ENCODE measurements at places on chromosomes 7 and 10. TPM values are rescaled to one million over a fixed set of nuclear protein-coding genes. Genes with fewer than 3 reads are reported as not detected.

DNA sequence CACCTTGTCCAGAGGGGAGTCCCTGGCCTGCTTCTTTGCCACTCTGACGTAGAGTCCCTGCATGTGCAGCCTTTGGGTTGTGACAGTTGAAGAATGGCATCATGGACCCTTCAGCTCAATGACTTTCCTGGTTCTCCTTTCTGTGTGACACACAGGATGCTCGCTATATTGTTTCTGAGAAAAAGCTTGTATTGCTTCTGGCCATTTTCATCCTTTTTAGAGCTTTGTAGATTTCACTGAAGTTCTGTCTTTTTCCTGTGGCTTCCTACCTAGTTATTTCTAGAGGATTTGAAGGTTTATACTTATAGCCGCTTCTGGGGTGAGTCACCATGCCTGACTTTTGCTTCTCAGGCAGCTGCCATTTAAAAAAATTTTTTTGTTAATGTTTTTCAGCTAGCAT is 27.0 kb downstream of the SND1 start:
- no peak overlapping the region for H3K4me3 ChIP-seq
- H3K4me1 ChIP-seq, result peaks cover 20% of the 10 kb centered on the region
- H3K27me3 ChIP-seq, result no peaks in the 10 kb centered on the region
- DNase-seq, result no peak
- peaks cover 59% of the 10 kb centered on the region for H3K36me3 ChIP-seq
- no peak overlapping the region for H3K27ac ChIP-seq

DNA sequence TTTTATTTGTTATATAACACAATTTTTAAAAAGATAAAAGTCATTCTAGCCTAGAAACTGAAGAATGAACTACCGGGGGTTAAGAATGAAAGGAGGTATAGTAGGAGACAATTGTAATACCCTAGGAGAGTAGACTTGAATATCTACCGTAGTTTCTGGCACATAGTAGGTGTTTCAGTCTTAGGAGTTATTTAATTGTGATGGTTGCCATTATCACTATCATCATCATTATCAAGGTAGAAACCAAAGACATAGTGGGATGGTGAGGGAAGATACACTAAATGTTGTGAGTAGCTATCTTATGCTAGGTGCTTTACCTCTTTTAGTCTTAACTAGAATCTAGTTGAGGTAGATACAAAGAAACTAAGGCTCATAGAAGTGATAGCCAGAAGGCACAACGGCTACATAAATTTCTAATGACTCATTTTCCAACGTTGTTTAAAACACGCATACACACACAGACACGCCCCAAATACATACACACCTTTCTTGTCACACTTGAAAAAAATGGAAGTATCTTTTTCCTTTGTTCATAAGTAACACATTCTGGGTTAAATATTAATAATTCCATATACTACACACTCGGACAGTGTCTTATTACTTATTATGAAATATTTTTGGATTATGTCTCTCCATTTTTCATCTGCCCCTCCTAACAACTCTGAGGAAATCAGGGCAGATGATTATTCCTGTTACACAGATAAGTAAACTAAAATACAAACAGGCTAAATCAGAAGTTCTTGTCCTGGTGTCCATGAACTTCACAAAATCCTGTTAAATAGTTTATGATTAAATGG is 2.0 kb upstream of the ANLN start:
- no peaks in the 10 kb centered on the region for H3K36me3 ChIP-seq
- peak overlapping the region; percentile 61 for H3K27ac ChIP-seq
- peaks cover 11% of the 10 kb centered on the region for H3K4me1 ChIP-seq

DNA sequence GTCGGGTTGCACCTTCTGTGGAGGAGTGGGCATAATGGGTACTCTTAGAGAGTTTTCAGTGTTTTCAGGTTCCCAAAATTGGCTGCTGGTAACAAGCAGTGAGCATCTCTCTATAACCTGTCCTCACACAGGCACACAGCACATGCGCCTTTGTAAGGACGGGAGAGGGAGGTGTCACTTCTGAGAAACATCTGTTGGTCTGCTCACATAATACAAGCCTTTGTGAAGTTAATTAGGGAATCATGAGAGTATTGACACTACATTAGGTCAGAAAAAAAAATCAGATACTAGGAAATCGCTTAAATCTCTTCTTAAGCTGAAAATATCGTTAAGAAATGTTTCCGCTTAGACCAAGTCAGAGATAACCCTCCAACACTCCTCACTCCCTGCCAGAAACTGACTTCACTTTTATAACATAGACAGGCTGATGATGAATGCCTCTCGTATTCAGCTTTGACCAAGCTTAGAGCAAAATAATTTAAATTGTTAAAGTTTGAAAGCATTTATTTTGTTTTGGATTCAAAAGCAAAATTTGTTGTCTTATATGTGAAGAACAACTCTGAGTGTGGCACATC is 769.7 kb downstream of the TNS3 start:
- peaks cover 11% of the 10 kb centered on the region for H3K4me1 ChIP-seq
- no peak overlapping the region for H3K27ac ChIP-seq
- H3K4me3 ChIP-seq, result no peak overlapping the region
- H3K27me3 ChIP-seq, result no peaks in the 10 kb centered on the region
- no peaks in the 10 kb centered on the region for H3K36me3 ChIP-seq

GRCh38 chr7:139897422-139898090 is 68.5 kb downstream of the TBXAS1 start:
- DNase-seq, result no peak
- no peaks in the 10 kb centered on the region for H3K36me3 ChIP-seq
- H3K27ac ChIP-seq, result no peak overlapping the region
- peaks cover 8% of the 10 kb centered on the region for H3K4me1 ChIP-seq
- H3K27me3 ChIP-seq, result peaks cover 15% of the 10 kb centered on the region

- no peaks in the 10 kb centered on the region for H3K36me3 ChIP-seq
- H3K4me3 ChIP-seq, result no peak overlapping the region
- no peak for DNase-seq
- H3K27me3 ChIP-seq, result peaks cover 14% of the 10 kb centered on the region
- H3K4me1 ChIP-seq, result no peaks in the 10 kb centered on the region
Measured at GRCh38 chr10:1230592-1231275, 174.5 kb downstream of the WDR37 start.

Gene TMEM270
- total RNA-seq, result not detected
